NCI-H1930 (cell line): ENCODE measurements at places on chromosomes 3 and 15.

- DNase-seq = no peak
These were observed 94.1 kb downstream of the ITPR1 start for GRCh38 chr3:4587061-4587837.

- DNase-seq = no peak
These were observed 8.4 kb upstream of the PLA2G4D start for GRCh38 chr15:42102646-42103235.

- DNase-seq = no peak
These were observed 287.8 kb downstream of the FAM43A start for GRCh38 chr3:194973366-194974000.

GRCh38 chr15:64842986-64843561, 1.4 kb downstream of the PLEKHO2 start:
- no peak for DNase-seq

- DNase-seq = no peak
These were observed 943.2 kb downstream of the MCTP2 start for GRCh38 chr15:95174301-95175259.

- no peak for DNase-seq
These were observed 37.5 kb upstream of the CHST2 start for GRCh38 chr3:143081844-143082778.

GRCh38 chr15:73927003-73927475, 777 bp downstream of the LOXL1 start:
- DNase-seq = no peak

GRCh38 chr3:46829699-46830208, 33.5 kb downstream of the MYL3 start:
- DNase-seq = no peak

- no peak for DNase-seq
These were observed at the start of gene CD200R1 for GRCh38 chr3:112974894-112975293. CD200R1 (minus strand) TSS chr3:112975103; CDS start chr3:112974857, 246 bp downstream.
